ENCODE measurements at places on chromosomes 12 and 14.

DNA sequence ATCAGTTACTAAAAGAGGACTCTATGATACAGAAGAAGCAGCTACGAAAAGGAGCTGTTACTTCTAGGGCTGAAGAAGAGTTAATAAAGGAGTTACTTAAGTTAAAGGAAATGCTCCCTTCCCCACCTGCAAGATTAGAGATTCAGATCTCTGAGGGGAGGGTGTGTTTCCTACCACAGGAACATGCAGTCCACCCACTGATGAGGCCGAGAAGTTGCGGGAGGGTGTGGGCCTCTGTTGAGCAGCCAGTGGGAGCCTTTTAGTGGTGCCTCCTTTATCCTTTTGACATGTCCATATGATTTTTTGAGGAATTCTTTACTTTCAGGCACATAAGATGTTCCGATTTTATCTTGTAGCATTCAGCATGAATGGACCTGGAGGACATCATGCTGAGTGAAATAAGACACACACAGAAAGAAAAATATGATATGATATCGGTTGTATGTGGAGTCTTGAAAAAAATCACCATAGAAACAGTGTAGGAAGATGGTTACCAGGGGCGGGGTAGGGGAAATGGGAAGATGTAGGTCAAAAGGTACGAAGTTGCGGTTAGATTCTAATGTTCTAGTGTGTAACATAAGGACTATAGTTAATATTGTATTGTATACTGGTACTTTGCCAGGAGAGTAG is 4.4 kb upstream of the M6PR start:
- no peak for DNase-seq

- DNase-seq: no peak
Observed at GRCh38 chr14:102941419-102942011, 19.1 kb downstream of the AMN start.

GRCh38 chr12:97784904-97785303 is 322.3 kb downstream of the RMST start:
- DNase-seq: no peak

GRCh38 chr12:52836491-52837412 is 2.6 kb upstream of the KRT79 start:
- no peak for DNase-seq

DNA sequence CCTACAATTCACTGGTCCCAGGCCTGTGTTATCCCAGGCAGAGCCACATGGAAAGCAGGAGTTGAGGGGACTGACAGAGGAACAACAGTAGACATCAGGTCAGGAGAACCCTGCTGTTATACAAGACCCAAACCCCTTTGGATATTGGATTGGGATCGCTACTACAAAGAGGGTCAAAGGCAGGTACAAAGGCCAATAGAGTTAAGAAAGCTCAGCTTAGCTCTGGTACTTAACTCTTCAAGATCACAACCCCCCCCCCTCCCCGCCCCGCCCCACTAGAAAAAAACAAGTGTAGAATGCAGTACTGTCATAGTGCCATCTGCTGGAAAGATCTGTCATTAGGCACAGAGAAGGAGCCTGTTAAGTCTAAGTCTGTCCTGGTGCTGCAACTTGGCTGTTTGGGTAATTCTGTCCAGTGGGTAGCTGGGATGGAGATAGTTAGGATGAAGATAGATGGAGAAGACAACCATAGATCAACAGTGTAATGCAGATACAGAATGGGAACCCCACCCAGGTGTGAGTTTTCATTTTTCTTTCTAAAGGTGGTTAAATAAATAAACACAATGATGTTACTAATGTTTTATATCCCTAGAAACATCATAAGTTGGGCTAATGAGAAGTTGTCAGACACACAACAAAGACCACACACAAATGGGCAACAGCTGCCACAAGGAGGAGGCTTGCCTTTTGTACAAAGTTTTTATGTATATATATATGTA is 17.2 kb downstream of the REM2 start:
- DNase-seq: no peak

DNA sequence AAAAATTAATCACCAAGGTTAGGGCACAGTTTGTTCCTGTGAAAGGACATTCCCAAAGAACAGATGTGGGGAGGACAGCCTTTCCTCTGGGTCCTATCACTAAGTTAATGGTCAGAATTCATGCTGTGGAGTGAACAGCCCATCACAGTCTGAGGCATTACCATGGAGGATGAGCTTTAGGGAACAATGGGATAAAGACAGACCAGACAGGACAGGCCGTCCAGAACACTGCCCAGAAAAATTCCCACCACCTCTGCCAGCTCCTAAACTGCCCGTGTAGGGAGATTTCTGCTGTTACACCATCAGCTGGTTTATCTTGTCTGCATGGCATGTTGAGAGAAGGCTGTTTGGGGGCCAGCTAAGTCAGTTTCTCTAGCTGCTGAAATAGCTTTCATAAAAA is 49.6 kb upstream of the IFNG-AS1 start:
- DNase-seq: no peak

Measured in putamen (tissue), 1 donor.